ENCODE measurements at places on chromosomes 7 and 10. TPM values are rescaled to one million over a fixed set of nuclear protein-coding genes. Genes with fewer than 3 reads are reported as not detected.

ARMH3 gene
- polyA plus RNA-seq: 23.5 TPM

ADAP1 gene
- 7.1 TPM for polyA plus RNA-seq

DNA sequence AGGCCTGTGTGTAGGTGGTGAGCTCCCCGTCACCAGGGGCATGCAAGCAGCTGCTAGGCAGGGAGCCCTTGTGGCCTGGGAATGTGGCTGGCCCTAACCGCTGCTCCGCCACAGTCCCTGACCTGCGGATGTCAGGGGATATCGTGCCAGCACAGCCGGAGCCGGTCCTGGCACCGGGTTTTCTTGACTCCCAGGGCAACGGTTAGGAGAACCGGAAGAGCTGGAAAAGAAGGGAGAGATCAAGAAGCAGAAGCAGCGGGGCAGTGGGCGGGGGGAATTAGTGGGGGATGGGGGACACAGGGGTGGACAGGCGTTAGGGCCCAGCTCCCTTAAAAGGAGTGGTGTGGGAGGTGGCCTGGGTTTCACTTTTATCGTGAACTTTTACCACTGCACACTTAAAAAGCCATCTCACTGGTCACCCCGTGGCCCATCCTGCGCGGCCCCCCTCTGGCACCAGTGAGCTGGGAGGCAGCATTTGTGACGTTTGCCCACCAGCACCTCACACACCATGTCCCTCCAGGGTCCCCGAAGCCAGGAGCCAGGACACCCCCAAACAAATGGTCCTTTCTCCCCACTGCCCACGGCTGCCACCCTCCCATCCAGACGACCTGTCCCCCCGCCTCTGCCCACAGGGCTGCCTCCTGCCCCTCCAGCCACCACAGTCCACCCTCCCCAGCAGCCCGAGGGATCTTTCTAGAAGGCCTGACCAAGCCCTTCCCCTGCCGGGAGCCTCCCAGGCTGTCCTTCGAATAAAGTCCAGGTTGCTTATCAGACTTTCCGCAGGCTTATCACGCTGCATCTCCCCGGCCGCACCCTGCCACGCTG is 1.8 kb upstream of the MICALL2 start:
- no peak for DNase-seq

- no peak for DNase-seq
These were observed 293.8 kb downstream of the RNLS start for GRCh38 chr10:88289342-88289741.

GRCh38 chr7:107632492-107632865 is 28.1 kb upstream of the SLC26A4 start:
- DNase-seq: no peak

GRCh38 chr7:82559193-82559805 is 115.7 kb upstream of the CACNA2D1 start:
- DNase-seq: no peak

PRXL2A gene
- 4.4 TPM for polyA plus RNA-seq

Data from CD4-positive, CD25-positive, alpha-beta regulatory T cell (primary cell).